HT-29 (cell line): ENCODE measurements at places on chromosomes 7 and 10. TPM values are rescaled to one million over a fixed set of nuclear protein-coding genes. Genes with fewer than 3 reads are reported as not detected.

DNA sequence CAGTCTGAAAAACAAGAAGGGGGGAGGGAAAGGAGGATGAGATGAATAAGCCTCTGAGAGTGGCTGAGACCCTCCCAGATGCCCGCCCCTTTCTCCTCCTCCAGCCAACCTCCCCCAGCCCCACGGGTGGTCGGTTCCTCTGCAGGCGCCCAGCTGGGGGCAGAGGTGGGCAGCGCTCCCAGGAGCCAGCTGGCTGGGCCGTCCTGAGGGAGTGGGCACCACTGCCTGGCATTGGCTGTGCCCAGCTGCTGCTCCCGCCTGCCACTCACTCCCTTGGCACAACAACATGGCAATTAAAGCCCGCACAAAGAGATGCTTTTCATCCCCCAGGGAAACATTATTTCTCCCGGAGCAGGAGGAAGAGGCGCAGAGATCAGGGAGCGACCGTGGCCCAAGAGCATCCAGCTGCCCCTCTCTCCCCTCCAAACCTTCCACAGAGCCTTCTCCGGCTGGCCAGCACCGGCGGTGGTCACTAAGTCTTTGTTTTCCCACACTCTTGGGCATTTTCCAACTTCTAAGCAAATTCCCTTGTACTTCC is 107.2 kb downstream of the SPDYE5 start:
- DNase-seq = no peak

- peak; percentile 86 for DNase-seq
Measured at GRCh38 chr7:26156451-26157420, 4.7 kb downstream of the NFE2L3 start.

- no peak for DNase-seq
Measured at GRCh38 chr7:30757342-30757692, 5.4 kb downstream of the INMT start.

- no peak for DNase-seq
Measured at GRCh38 chr10:47088656-47089354, 177.6 kb downstream of the PTPN20 start.

GRCh38 chr7:46150202-46150601 is 229.1 kb upstream of the IGFBP3 start:
- no peak for DNase-seq

DNA sequence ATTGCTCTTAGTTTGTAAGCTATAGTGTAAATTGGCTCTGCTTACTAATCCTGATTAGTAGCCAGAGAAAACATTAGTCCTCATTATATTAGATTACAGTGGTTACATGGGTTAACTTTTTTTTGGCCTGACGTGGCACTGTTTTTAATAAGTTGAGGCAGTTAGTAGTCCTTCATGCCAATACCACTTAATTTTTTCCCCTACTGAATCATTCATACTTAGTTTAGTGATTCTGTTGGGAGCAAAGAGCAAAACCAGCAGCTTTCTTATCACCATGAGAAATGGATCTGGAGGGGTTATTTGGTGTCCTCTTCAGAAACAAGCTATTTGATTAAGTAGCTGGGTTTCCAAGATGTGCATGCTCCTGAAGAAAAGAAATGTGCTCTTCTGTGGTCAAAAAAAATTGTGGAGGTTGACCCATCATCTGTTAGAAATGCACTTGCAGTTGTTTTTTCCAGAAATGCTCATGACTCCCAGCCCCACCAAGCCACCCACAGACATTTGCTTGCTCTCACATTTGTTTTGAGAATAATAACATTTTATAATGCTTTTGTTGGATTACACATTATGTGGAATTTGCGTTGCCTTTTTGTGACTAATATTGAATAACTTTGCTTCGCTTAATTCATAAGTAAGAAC is 258.5 kb downstream of the HDAC9 start:
- DNase-seq = no peak

DNA sequence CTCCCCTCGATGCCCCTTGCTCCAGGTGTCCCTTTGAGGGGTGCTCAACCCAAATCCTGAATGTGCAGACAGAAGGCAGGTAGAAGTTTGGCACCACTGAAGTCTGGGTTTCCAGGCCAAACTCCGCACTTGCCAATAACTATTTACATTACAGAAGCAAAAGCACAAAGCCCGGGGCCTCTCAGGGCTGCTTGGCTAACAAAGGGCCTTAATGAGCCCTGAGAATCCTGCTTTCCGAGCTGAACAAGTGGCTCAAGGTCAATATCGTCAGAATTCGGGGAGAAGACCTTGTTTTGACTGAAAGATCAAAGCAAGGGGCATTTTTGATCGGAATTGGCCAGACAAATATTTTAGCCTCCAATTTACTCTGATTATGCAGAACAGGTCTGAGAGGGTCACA is 189.9 kb downstream of the HERPUD2 start:
- DNase-seq = no peak

GRCh38 chr7:27677912-27678612 is 15.4 kb upstream of the HIBADH start:
- peak; percentile 79 for DNase-seq

DNA sequence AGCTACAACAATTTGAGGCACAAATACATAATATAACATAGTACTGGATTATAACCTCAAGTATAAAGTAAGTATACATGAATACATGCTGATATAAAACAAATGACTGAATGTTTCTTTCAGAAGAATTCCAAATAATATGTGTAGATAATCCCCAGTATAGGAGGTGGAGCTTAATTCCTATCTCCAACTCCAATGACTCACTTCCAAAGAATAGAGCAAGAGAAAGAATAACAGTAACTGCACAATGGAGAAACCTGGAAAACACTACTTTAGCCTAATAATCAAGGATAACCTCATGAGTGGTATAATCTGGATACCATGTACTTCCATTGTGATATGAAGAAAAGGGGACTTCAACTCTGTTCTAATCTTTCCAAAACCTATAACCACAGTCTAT is 13.7 kb upstream of the SEMA3C start:
- DNase-seq = no peak

GRCh38 chr10:86443936-86444335 is 77.3 kb upstream of the GRID1 start:
- DNase-seq = no peak

GRCh38 chr7:46934198-46934825 is 647.6 kb downstream of the TNS3 start:
- DNase-seq = peak; percentile 43

The CEP41 gene
- 5.5 and 8.6 TPM in 2 replicates for total RNA-seq

The NPFFR1 gene
- 2.9 and 4.4 TPM in 2 replicates for total RNA-seq

The CNPY1 gene
- not detected in 2 replicates for total RNA-seq
